ENCODE measurements at places on chromosomes 2 and 18.

DNA sequence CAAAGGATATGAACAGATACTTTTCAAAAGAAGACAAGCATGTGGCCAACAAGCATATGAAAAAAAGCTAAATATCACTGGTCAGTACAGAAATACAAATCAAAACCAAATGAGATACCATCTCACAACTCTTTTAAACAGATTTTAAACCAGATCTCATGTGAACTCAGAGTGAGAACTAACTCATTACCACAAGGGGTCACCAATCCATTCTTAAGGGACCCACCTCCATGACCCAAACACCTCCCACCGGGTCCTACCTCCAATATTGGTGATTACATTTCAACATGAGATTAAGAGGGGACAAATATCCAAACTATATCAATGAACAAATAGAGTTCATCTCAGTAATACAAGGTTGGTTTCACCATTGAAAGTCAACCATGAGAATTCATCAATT lies 319.8 kb upstream of the GULP1 start:
- DNase-seq: no peak

DNA sequence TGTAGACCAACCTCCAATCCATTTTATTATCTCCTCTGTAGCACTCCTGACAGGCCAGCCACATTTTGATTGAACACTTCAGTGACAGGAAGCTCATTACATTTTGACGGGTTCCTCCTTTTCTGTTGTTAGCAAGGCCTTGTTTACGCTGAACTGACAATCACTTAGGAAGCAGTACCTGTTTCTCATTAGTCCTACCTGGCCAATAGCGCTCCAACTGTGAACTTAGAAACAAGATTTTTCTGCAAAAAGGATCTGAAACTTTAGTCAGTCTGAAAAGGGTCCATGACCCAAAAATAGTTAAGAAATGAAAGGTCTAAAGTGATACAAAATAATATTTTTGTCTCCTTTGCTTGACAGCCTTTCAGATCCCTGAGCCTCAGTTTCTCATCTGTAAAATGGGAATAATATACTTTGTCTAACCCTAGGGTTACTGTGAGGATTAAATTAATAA lies 119.6 kb upstream of the MSTN start:
- no peak for DNase-seq

- peak; percentile 74 for DNase-seq
Observed at GRCh38 chr2:39728941-39729351, 50.1 kb downstream of the THUMPD2 start.

GRCh38 chr2:101985101-101985792 lies 6.5 kb upstream of the IL1R2 start:
- DNase-seq: no peak

- DNase-seq: no peak
Observed at GRCh38 chr18:48909721-48910120, 41.0 kb downstream of the SMAD7 start.

DNA sequence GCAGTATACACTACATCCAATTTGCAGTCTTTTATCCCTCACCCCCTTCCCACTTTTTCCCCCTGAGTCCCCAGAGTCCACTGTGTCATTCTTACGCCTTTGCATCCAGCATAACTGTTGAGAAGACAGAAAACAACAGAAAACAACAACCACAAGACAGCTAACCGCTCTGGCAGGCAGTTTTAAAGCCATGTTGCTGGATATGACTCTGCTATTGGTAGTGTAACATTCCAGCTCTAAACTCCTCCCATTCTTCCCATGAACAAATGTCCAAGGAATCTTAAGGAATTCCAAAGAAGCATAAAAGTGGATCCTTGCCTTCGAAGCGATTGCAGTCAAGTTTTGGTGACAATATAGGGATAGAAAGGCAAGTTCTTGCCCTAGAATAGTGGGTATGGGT lies 599.1 kb downstream of the NYAP2 start:
- DNase-seq: no peak

DNA sequence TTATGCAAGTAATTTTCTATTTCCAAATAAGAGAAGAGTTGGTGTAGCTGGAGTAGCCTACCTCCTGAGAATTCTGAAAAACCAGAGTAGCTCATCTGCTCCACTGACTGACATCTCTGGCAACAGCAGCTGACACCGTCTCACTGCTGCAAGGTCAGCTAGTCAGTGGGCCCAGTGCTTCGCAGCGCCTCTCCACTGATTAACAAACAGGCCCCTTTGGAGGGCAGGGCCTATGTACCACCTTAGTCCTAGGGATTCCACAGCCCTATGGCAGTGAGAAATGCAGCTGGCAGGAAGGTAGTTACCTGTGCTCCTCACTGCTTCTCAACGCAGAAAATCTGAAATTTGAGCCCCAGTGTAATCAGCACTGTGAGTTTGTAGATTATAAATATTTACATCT lies 97.5 kb downstream of the DLGAP1 start:
- DNase-seq: no peak

DNA sequence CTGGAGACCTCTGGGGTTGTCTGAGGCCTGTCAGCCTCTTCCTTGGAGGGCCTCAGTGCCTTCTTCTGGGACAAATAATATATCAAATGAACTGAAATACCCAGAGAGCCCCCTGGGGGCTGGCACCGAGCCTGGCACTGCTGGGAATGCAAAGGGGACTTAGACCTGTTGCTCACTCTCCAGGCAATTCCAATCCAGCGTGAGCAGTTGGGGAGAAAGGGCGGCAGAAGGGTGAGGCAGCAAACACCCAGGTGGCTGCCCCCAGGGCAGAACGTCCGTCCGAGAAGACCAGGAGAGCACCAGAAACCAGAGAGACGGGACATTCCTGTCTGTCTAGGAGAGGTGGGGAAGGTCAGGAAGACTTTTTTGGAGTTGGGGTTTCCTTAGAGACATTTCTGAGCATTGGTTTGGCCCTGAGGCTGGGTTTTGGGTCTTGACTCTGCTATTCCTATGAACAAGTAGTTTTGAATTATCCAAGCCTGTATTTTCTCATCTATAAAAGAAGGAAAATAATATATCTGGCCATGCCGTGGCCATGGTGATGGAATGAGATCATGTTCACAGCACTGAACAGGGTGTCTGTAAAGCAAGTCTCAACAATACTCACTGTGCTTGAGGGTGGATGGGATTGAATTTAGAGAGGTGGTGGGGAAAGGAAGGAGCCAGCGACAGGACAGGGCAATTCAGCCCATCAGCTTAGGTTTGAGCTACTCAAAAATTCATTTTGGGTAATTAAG lies 44.3 kb upstream of the ZBTB7C start:
- no peak for DNase-seq

DNA sequence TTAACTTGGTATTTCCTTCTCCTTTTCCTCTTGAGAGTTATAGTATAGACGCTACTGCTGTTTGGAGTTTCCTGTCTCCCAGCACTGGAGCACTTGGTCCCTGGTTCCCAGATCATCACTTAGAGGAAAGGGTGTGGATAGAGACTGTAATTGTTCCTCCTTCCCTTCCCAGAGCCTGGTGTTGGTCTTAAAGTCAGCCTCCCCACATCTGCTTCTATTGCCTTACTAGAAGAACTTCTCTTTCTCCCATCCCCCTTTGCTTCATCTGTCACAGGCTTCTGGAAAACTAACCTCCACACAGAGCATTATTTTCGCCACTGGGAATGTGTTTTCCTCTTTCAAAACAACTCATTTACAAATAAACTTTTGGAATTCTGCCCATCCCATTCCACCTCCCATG lies 131.0 kb downstream of the CCDC85A start:
- DNase-seq: no peak

DNA sequence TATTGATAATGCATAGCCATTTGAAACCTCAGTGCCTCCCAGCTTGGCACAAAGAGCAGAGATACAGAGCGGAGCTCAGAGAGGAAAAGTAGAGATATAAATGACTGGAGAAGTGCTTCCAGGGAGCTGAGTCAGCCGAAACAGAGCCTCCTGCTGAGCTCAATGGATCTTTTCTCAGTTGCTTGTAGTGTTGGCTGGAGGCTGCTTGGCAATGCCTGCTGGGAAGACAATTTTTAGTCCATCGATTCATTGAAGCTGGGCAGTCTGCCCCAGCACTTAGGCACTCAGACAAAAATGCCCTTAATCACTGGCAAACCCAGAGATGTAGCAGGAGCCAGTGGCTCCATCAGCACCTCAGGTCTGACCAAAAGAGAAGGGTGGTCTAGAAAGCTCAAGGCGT lies 81.3 kb upstream of the SETBP1 start:
- no peak for DNase-seq

- peak; percentile 40 for DNase-seq
Observed at GRCh38 chr2:219595256-219595655, 2.4 kb upstream of the STK11IP start.

- DNase-seq: no peak
Observed at GRCh38 chr2:73018188-73018825, 53.2 kb downstream of the SFXN5 start.

- no peak for DNase-seq
Observed at GRCh38 chr2:26840937-26841610, 6.9 kb upstream of the DPYSL5 start.

- no peak for DNase-seq
Observed at GRCh38 chr2:119207447-119207846, 16.2 kb upstream of the STEAP3 start.

DNA sequence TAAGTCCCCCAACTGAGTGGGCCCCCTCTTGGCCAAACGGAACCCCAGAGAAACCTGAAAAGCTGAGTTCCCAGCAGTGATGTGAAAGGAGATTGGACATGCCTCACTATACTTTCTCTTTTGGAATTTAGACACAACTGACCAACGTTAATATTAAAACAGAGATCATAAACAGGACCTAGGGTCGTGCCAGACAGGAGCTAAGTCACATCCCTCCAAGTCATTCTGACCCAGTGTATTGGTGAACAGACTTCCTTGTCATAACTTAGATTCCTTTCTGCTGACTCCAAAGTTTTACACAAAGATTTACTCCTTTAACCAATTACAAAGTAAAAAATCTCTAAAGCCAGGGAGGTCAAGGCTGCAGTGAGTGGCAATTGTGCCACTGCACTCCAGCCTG lies 46.9 kb downstream of the UXS1 start:
- no peak for DNase-seq

GRCh38 chr2:197011801-197012641 lies 85.5 kb upstream of the PGAP1 start:
- DNase-seq: peak; percentile 79

DNA sequence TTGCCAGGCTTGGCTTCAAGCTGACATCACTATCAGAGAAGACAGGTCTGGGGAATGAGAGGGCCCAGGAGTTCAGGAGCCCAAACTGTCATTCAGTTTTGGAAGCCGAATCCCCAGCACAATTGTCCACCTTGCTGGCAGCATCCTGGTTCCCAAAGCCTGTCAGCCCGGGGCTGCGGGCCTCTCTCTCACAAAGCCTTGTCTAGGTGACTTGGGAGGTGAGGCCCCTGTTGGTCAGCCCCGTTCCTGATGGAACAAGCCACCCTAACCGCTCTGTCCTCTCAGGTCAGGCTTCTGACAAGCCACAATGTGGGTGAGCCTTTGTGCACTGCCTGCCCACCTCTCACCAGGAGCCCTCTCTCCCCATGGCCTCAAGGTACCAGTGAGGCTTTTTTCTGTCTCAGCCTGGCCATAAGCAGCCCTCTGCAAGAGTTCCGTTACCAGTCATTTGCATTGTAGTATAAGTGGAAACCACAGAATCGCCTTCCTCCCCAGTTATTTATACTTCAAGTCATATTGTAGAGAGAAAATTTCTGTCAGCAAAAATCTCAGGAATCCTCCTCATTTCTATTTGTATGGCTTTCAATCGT lies 100.6 kb downstream of the MSH2 start:
- DNase-seq: no peak

DNA sequence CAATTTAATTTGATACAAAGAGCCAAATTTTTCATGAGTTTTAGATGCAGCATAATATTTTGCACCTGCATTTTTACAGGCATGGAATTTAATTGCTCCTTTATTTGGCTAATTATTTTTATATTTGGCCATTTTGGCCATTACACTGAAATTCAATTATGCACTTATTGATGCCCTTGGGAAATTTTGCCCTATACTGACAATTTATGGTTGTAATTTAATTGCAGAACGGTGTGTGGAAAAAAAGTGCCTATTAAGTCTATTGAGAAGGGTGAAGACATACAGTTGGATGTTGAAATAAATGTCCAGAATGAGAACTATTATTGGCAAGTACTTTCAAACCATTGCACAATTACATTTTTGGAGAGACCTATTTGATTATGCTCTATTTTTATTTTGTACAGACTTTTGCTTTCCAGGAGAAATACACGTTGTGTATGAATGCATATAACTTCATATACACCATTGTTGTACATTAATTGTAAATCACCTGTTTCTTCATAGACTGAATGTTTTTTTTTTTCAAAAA lies 1319.3 kb upstream of the CDH2 start:
- no peak for DNase-seq

GRCh38 chr2:80255918-80256781 lies 48.4 kb downstream of the LRRTM1 start:
- peak; percentile 17 for DNase-seq

- DNase-seq: no peak
Observed at GRCh38 chr18:48550101-48550729, 11.4 kb downstream of the CTIF start.

DNA sequence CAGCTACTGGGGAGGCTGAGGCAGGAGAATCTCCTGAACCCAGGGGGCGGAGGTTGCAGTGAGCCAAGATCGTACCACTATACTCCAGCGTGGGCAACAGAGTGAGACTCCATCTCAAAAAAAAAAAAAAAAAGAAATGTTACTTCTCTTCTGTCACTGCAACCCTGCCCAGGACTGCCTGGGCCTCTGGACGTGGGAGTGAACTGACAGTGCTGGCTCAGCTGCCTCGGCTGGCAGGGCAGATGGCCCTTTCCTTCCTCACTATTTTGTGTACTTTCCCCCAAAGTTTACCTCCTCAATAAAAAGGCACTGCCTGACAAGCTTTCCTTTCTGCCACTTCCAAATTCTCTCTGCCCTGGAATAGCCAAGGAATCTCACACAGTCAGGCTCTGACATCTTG lies 12.5 kb upstream of the GPR155 start:
- no peak for DNase-seq

DNA sequence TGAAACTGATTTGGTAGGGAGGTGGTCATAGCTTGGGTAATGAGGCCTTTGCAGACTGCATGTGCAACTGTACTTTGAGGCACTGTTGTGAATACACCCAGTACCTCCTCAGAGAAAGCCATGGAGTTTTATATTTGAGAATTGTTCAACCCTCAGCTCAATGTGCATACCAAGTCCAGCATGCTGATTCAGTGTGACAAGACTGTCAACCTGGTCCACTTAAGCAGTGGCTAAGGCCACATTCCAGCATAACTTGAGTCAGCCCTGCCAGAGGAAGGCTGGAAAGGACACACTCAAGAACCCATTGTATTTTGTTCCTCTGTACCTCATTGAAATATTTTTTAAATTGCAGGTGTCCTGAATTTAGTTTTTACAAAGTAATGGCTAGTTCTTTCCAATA lies 121.8 kb upstream of the HNMT start:
- DNase-seq: no peak

GRCh38 chr2:65943099-65943786 lies 491.7 kb upstream of the MEIS1 start:
- DNase-seq: no peak

All from HAP-1 (cell line).